ENCODE measurements at places on chromosomes 16 and 17.

DNA sequence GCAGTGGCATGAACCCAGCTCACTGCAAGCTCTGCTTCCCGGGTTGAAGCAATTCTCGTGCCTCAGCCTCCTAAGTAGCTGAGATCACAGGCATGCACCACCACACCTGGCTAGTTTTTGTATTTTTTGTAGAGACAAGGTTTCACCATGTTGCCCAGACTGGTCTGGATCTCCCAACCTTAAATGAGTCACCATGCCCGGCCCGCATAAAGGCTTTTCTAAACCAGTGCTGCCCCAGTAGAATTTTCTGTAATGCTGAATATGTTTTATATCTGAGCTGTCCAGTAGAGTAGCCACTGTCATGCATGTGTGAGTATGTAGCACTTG lies 36.9 kb upstream of the WSB1 start:
- DNase-seq: no peak

- DNase-seq: no peak
Measured at GRCh38 chr17:74449773-74450172, 16.7 kb upstream of the CD300A start.

- no peak for DNase-seq
Measured at GRCh38 chr16:72635104-72635503, 412.8 kb downstream of the ZFHX3 start.

GRCh38 chr17:9977180-9977575 lies 72.1 kb upstream of the RCVRN start:
- DNase-seq: no peak

- DNase-seq: no peak
Measured at GRCh38 chr16:22386976-22387375, 12.6 kb upstream of the CDR2 start.

DNA sequence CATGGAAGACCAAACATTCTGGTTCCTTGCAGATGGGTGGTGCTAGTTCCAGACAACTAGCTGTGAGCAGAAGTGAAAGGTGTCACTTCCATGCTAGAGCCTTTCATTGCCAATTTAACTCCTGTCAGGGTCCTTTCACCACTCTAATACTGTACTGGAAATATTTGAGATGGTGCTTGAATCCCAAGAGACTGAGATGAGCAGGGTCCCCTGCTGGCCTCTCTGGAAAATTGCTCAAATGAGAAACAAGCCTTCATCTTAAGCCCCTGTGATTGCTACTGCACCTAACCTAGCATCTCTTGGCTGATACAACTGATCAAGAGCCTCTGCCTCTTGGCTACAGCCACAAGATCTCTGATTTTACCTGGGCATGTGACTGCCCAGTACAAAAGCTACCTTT lies 7.4 kb upstream of the VAC14 start:
- no peak for DNase-seq

- DNase-seq: no peak
Measured at GRCh38 chr17:28330671-28331070, 4.6 kb downstream of the IFT20 start.

DNA sequence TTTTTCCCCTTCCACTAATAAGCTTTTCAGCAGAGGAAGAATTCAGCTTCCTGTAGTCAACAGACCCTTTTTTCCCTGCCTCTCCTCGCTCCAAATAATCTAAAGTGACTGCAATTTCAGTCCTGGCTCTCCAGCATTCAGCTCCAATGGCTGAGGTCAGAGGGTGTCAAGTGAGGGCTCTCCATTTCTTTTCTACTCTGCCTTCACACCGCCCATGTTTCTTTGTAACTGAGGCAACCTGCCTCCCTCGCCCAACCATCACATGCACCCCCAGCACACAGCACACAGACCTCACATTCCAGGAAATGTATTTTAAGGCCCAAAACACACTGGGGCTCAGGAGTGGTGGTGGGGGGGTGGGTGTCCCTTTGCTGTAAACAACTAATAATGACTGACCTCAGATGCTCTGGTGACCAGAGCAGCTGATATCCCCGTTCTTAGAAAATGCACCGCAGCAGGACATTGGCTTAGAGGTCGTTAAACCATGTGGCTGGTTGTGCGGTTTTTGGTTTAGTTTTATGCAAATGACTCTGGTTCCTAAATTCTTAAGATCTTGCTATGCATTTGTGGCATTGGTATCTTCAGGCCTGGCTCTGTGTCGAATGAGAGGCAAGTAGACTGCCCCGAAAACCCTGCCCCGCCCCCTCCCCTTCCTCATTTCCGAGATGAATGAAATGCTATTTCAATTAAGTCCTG lies 203.6 kb downstream of the ZFHX3 start:
- DNase-seq: no peak

- DNase-seq: no peak
Measured at GRCh38 chr16:50737420-50737959, 4.4 kb upstream of the CYLD start.

DNA sequence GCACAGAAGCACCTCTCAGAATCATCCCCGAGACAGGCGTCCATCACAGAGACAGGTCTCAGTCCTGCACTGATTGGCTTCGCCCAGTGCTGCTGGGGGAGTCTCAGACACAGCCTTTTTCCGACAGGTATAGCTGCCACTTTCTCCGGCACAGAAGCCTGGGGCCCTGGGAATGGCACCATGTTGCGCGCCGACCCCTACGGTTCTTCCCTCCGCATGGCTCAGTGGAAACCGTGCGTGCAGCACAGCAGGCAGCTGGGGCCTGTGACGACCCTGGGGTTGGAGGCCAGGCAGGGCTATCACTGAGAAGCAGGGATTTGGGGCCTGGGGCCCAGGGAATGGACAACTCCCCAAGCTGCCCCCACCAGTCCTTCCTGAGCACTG lies 29.7 kb upstream of the CDH15 start:
- no peak for DNase-seq

DNA sequence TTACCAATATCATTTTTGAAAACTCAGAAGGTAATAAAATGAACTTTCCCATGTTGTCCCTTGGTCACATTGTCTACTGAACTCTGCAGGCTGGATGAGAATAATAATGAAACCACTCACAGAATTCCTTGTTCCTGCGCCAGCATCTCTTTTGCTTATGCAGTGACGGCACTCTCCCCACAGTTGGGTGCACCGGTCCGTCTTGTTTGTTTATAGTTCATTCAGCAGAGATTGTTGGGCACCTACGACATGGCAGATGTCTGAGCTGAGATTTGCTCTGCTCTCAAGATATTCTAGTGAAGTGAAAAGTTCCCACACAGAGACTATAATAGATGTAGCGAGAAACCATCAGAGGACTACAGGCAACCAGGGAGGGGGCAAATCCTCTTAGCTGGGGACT lies 375.7 kb upstream of the CDH11 start:
- DNase-seq: no peak

- DNase-seq: no peak
Measured at GRCh38 chr16:1395444-1396031, 19.0 kb downstream of the UNKL start.

All from activated CD4-positive, alpha-beta T cell treated with anti-CD3 and anti-CD28 coated beads, Interleukin-2, amount 50 U/mL, for 1 hour (primary cell).